RKO (cell line): ENCODE measurements at places on chromosomes 2 and 18.

GRCh38 chr2:187527262-187527661 lies 27.0 kb downstream of the TFPI start:
- DNase-seq = no peak

- DNase-seq = peak; percentile 12
These were observed 34.9 kb upstream of the DYNC1I2 start for GRCh38 chr2:171652416-171652785.

DNA sequence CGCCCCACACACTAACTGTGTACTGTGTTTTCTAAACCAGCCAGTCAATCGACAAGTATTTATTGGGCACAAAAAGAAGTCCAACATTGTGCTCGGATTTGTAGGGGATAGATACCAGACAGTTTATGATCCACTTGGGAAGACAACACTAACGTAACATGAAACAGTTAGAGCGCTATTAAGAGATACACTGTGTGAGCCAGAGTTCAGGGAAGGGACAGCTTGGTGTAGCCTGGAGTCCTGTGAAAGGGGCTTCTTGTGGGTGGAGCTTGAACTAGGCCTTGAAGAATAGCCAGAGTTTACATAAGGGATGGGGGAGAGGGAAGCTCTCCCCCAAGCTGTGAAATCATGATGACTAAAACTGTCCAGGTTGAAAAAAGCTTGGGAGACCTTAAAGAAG lies 176.4 kb upstream of the TCF4 start:
- no peak for DNase-seq

DNA sequence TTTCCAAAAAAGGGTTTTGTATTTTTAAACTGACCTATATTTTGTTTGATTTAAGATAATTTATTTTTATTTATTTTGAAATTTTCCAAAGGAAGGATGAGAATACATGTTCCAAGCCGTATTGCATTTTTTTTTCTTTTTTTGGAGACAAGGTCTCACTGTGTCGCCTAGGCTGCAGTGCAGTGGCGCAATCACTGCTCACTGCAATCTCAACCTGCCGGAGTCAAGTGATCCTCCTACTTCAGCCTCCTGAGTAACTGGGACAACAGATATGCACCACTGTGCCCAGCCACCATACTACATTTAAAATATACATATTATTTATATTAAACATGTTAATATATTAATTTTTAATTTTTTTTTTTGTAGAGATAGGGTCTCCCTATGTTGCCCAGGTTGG lies 15.0 kb downstream of the GEN1 start:
- DNase-seq = no peak

GRCh38 chr2:64327510-64328414 lies 126.2 kb upstream of the LGALSL start:
- DNase-seq = no peak

GRCh38 chr2:160308476-160308875 lies 108.4 kb upstream of the ITGB6 start:
- no peak for DNase-seq

DNA sequence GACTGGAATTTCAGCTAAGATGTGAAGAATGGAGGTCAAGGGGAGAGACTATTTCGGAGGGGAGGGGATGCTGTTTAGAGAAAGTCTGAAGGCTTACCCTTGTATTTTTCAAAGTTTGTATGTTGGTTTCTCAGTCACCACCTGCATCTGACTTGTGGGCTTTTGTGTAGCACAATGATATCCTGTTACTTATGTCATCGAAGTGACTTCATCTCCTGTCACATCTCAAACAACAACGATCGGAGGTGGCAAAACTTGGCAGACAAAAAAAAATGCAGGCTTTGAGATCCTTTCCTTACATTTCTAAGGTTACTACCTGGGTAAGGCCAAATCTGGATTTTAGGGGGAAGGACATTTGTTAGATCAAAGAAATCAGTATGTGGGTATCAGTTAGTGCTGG lies 11.7 kb upstream of the CXCR4 start:
- peak; percentile 11 for DNase-seq

- no peak for DNase-seq
These were observed 122.2 kb downstream of the DSC3 start for GRCh38 chr18:30920351-30920750.

- DNase-seq = peak; percentile 34
These were observed 57.3 kb upstream of the SULT1C3 start for GRCh38 chr2:108182489-108182888.

GRCh38 chr2:3349211-3349693 lies 28.4 kb downstream of the EIPR1 start:
- DNase-seq = no peak

DNA sequence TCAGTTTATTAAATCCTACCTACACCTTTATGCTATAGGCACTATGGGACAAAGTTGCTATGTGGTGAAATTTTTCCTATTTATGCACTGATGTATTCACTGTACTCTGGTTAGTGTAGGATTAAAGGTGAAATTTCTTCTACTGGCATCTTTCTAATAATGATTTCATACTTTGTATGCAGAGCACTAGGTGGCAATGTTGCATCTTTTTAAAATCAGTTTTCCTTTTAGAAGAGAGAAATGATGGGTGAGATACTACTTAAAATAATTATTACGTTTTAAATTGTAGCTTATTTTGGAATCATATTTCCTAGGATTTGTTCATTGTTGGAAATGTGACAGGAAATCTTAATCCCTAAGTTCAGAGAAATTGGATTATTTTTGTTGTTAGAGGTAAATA lies 150.9 kb downstream of the CD8B2 start:
- peak; percentile 30 for DNase-seq

DNA sequence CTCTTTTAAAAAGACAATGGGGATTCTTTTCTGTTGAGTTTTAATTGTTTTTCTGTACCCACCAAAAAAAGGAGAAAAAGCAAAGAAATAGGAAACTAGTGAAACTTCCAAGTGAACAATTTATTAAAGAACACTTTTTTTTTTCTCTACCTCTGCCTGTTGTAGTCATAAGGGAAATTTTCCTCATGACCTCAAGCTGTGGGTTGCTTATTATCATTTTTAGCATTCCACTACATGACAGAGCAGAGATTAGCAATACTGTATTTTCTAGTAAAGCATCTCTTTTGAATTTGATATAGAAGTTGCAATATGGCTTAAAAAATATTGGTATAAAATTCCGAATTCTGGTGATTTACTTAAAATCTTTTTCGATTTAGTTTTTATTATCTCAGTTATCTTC lies 87.9 kb upstream of the LRRTM1 start:
- DNase-seq = no peak

GRCh38 chr2:220499225-220499624 lies 871.8 kb downstream of the SLC4A3 start:
- DNase-seq = no peak

DNA sequence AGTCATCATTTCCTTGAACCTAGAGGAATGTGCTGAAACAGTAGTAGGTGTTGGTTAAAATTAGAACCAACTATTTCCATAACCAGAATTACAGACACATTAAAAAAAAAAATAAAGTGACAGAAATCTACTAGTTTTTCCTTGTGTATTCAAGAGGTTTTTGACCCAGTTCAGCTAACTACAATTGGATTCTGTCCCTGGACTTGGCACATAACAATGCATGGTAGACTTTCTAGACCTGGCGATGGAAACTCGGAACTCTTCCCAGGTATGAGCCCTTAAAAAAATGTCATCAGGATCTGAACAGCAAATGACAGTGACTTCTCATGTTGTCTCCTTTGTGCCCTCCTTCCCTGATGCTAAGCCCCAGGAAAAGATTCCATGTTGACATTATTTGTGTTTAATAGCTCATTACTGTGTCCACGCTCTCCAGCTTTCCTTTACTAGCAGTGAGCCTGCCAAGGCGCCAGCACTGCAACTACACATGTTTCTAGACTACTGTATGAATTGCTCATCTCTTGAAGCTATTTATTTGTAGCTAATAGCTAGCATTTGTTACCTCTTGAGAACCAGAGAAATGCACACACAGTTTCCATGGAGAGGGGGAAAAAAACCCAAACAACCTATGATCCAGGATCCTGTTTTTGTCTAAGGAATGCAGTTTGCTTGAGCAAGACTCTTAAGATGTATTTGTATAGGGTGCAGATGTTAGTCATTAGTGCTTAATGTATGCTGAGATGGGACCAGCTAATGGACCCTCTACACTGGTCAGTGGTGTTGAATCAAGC lies 148.5 kb downstream of the FMNL2 start:
- DNase-seq = no peak

DNA sequence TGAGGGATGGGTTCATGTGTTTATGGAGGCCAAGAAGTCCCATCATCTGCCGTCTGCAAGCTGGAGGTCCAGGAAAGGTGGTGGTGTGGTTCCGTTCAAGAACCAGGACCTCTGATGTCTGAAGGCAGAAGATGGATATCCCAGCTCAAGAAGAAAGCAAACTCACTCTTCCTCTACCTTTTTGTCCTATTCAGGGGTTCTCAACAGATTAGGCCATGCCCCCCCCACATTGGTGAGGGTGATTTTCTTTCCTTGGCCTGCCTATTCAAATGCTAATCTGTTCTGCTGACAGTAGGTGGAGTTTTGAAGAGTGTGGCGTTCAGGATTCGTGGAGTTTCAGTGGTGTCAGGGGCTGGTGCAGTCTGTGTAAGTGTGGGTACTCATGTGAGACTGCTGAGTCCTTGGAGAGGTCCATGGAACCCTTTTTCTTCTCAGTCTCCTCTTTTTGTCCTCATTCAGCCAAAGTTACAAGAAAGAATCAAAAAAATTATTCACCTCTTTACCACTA lies 5.9 kb downstream of the MSL3B start:
- DNase-seq = no peak

DNA sequence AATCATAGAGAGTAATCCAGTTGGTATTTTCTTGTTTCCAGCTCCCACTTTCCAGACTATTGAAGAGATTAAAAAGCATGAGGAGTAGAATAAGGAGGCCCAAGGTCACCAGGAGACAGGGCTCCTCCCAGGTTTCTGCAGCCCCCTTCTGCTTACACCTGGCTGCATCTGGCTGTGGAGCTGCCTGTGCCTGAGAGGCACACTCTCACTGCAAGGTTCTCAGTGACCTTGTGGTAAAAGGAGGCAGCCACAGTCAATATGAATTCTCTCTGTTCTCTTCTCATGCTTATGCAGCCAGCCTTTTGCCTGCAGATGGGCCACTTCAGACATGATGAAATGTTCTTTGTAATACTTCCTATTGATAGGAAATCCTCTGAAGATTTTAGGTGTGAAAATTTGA lies 233.7 kb downstream of the MYO3B start:
- DNase-seq = no peak

DNA sequence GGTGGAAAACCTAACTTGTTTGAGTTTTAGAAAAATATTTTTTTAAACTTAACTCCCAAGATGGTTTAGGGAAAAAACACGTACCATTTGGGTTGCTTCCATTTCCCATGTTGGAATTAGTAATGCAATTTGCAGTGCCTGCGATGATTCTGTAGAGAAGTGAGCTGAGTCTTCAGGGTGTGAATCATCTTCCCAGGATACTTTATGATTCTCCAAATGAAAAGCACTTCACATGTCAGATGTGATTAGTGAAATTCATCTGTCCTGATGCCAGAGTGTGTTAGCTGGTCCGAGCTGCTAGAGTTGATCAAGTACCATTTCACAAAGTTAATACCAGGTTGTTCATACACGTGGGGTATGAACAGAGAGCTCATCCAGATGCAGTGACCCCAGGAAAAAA lies 59.1 kb downstream of the ACOXL start:
- DNase-seq = peak; percentile 21

DNA sequence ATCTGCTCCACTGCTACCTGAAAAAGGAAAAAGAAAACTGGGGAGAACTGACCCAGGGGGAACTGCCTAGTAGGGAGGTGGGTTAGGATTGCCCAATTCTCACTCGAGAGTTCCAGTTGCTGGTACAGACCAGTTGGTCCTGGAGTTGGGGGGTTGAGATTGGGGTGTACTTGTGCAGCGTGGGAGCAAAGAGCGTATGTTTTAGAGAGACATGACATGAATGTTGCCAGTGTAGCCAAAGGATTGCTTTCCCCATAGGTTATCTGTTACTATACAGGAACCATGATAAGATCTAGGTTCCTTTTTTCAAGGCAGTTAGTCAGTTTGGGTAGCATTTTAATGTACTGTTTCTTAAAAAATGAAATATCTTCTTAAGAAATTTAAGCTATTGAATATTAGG lies 68.6 kb downstream of the APLF start:
- DNase-seq = no peak

- peak; percentile 72 for DNase-seq
These were observed 12.1 kb downstream of the HK2 start for GRCh38 chr2:74845991-74846390.

GRCh38 chr2:105765415-105766299 lies 20.9 kb downstream of the NCK2 start:
- no peak for DNase-seq

GRCh38 chr2:167954495-167954894 lies 292.9 kb downstream of the STK39 start:
- DNase-seq = no peak

GRCh38 chr2:187434342-187434785 lies 13.7 kb downstream of the CALCRL start:
- no peak for DNase-seq

- DNase-seq = no peak
These were observed 7.4 kb downstream of the DNAJB2 start for GRCh38 chr2:219286436-219287115.

DNA sequence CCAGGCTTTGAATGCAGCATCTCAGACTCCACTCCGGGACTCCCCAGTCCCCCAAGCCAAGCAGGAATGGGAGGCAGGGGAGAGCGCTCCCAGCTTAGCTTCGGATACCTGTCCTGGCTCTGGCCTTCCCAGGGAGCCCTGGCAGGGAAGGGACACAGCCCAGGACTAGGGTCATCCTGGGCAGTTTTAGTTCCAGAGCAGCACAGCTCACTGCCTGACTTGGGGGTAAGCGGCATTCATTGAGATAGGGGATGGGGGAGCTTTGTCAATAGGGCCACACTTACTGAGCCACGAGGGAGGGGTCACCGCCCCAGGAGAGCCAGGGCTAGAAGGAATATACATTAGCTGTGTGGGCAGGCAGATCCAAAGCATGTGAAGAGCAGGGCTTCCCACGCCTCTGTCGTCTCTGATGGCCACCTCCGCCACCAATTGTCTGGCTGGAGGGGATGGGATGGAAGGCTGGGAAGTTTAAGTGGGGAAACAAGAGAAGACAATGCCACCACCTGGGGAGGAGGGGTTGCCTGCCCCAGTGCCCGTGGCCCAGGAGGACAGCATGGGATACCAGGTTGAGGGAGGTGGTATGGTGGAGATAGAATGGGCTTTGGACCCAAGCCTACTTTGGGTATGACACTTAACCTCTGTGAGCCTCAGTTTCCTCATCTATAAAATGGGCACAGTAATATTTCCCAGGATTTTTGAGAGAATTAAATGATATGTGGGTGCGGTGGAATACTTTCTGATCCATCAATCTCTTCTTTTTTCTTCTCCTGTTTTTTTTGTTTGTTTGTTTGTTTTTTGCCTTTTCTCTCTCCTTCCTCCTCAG lies 40.2 kb downstream of the SCTR start:
- no peak for DNase-seq

- DNase-seq = peak; percentile 73
These were observed 1.6 kb downstream of the SPRED2 start for GRCh38 chr2:65430603-65431420.

- DNase-seq = peak; percentile 97
These were observed 148.3 kb upstream of the KLHL14 start for GRCh38 chr18:32920796-32921787.

GRCh38 chr2:37671009-37671815 lies at the start of gene CDC42EP3:
CDC42EP3 (minus strand) TSS chr2:37671642; CDS start chr2:37646587, 25,055 bp downstream.
- no peak for DNase-seq

GRCh38 chr2:64338910-64339500 lies 115.0 kb upstream of the LGALSL start:
- no peak for DNase-seq
